ENCODE measurements at places on chromosomes 4 and X.
A peak's percentile ranks its signal among the peaks of the same experiment; 100 is the strongest.

DNA sequence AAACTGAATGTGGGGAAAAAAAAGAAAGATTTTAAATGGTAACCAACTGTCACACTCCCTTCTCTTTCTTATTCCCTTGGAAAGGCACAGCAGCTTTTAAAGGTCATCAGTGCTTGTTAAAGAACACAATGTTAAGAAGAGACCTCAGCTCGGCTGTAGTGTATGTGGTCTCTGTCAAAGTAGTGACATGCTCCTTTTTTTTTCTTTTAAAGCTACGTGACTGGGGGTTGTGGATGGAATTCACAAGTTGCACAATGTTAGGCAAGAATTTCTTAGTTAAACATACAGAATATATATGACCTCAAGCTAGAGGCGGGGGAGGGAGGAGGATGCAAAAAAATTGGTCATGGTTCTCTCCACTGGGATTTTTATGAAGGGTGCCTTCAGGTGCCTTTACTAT is 45.6 kb downstream of the OCRL start:
- no peak for DNase-seq

GRCh38 chr4:11715753-11716521 is 287.2 kb upstream of the HS3ST1 start:
- DNase-seq, result no peak

- DNase-seq, result no peak
Measured at GRCh38 chrX:153888344-153888743, 2.4 kb upstream of the L1CAM start.

DNA sequence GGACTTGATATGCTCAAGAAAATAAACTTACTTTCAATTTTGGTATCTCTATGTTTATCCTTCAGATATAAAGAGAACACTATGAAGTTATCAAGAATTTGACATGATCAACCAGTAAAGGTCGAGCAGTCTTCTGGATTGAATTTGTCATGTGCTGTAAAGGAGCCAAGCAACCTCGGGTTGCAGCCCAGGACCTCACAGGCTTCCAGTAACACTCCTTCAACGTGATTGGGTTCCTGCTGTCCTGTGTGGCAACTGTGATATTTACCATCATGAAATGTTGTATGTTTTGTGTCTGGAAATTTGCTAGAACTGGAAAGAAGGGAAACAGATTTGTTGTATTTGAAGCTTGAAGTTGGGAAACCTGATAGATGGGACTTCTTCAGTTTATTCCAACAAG is 52.0 kb upstream of the UGT2B7 start:
- no peak for DNase-seq

DNA sequence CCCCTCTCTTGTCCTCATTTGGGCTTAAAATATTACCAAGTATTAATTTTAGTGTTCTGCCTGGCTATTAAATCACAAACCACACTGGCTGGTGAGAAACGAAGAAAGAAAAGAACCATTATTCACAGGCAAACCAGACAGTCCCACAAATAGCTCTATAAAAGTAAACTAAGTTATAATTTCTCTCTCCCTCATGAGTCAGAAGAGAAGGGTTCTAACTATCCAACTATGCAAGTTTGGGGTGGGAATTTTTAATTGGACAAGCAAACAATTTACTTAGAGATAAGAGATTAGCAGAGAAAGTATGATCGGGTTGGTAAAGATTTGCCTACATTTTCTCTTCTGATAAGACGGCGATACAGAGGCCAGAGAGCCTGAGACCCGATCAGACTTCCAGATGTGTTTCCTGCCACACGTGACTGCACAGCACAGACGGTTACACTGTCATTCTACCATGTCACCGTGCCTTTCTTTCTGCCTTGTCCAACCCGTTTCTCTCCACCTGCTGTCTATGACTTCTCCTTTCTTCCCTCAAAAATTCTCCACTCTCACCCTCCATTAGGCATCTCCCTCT is 52.3 kb downstream of the MEPE start:
- no peak for DNase-seq

- DNase-seq, result peak; percentile 33
Measured at GRCh38 chr4:183797445-183798300, 107.4 kb upstream of the STOX2 start.

DNA sequence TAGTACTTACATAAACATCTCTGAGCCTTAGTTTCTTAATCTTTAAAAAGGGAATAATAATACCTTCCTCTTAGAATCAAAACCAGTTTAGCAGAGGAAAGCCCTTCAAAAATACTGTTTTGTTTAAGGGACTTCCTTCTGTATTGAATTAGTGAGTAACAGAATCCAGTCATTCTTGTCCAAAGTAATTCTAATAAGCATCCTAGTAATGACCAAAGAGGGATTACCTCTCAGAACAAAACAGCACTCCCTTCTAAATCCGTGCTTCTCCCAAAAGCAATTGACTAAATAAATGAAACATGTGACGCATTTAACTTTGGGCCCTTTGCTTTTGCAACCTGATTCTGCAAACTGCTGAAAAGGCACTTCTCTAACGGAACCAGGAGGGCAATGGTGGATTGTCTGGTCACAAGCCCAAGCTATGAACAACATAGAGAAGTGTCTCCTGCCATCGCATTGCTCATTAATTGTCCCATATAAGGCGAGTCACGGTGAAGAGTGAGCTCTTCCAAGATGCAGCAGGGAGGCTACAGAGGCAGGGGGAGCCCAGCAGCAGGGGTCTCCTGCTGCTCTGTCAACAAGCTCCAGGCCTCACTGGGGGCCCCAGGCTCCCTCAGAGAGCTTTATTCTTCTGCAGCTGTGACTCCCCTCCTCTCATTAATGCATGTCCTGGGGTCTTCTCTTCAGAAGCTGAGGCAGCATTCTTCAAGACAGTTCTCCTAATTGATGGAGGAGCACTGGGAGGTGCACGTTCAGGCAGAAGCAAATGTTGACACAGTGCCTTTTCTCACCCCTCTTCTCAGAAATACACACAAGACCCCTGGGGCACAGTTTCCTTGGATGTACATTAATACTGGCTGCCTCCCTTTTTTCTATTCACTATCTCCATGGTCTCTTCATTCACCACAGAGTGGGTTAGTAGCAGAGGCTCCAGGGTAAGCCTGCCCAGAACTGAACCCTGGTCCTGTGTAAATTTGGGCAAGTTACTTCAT is 419.6 kb upstream of the RASGEF1B start:
- DNase-seq, result no peak

- no peak for DNase-seq
Measured at GRCh38 chr4:80090090-80090489, 17.1 kb upstream of the ANTXR2 start.

DNA sequence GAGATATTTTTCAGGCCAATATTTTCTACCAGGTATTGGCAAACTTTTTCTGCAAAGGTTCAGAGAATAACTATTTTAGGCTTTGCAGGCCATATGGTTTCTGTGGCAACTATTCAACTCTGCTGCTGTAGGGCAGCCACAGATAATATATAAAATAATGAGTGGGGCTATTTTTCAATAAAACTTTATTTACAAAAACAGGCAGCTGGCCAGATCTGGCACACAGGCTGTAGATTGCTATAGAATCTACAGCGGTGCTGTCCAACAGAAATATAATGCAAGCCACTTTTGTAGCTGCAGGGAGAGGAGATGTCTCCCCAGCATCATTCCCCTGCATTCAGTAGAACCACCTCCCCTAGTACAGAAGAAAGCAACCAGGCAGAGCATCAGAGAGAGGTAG is 97.6 kb upstream of the BCOR start:
- no peak for DNase-seq

DNA sequence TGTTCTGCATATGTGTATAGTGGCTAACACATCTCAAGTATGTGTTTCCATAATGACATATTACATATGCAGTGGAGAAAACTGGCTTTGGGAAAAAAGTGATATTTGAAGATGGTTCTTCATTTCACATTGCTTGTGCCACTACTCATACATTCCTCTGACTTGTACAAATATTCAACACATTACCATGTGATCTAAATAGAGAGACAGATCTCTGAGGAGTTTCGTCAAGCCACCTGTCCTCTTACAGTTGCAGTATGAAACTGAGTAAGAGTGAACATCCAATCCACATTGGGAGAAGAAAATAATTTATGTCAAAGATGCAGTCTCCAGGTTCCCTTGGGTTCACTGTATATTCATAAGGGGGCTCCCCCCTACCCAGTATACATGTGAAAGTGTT is 123.9 kb downstream of the KDR start:
- no peak for DNase-seq

DNA sequence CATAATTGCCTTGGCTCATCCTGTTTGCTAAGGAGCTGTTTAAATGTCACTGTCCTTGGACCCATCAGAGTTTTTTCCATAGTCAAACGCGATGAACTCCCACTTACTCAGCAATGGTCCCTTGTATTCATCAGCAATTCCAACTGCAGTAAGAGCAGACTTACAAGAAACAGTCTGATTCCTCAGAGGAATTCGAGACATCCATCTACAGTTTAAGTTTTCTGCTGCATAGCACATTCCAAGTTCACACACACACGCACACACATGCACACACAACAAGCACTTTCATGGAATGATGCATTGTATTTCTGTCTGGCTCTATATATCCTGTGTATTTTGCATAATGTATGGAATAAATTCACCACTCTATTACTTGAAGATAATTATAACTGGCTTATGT is 32.7 kb upstream of the TMEM150C start:
- no peak for DNase-seq

DNA sequence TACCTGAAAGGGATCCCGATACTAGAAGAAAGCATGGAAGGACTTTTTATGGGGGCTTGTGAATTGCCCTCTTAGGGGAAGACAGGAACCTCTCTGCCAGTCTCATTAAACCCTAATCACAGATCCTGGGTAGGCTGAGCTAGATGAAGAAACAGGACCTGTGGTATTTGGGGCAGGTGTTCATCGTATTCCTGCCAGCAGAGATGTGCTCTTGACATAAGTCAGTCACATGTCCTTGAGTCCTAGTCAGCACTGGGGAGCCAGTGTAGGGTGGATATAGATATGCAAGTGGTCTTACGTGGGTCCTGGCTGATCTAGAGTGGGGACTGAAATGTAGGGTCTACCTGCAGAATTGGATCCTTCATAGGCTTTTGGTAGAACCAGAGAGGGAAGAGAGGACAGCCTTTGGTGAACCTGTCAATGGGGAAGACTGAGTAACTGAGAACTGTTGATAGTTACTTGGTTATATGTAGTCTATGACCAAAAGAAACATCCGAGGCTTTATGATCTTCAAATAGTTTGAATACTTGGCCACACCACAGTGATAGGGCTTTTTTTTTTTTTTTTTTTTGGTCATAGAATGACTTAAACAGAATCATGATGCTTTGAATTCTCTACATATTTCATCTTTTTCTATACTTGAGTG is 63.5 kb upstream of the WDR1 start:
- DNase-seq, result no peak

DNA sequence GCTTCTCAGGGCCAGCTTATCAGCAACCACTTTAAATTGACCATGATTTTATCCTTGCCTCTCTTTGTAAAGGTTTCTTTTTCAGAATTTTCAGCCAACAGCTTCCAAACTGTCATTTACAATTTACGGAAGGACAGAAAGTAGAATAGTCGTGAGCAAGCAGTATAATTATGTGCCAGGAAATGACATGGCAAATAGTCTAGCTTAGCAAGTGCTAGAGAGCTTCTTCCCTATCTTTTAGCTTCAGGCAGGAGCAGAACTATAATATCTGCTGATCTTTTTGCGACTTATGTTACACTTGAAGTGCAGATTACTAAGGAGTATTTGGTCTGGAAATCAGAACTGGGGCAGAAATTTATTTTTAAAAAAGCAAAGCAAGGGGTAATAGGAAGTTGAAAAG is 123.0 kb upstream of the AP1S2 start:
- no peak for DNase-seq

DNA sequence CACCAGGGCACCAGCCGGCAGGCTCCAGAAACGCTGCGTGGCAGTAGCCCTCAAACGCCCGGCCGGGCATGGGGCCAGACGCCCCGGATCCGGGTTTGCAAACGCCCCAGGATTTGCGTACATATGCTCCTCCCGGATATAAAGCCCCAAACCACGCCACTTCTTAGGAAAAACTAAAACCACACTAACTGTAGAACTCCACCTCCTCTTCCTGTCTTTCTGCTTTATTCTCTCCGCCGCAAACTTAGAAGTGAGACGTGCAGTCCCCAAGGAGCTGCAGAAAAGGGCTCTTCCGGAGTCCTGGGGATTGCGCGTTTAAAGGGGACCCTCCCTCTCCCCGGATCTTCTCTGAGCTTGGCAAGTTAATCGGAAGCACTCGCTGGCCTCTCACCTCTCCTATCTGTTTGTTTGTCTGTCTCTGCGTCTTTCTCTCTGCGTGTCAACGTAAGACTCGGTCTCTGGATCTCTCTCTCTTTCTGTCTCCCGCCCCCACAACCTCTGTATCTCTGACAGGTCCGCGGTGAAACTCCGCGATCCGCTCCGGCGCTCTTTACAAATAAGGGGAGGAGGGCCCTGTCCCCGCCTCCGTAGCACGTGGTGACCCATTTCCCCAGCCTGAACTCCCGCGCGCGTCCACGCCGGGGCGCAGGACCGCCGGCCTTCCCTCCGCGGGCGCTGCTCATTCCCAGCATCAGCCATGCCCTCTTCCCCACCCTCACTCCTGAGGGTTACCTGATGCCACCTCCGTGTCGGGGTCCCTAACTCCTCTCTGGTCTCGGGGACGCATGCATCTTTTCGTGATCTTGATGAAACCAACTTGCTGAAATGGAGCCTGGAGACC is at the start of gene SLC39A8:
TSS of gene SLC39A8 (minus strand) at position 529 of the 841 bp plus-strand sequence. CDS start 820 bp downstream, outside the sequence.
- DNase-seq, result peak; percentile 87

DNA sequence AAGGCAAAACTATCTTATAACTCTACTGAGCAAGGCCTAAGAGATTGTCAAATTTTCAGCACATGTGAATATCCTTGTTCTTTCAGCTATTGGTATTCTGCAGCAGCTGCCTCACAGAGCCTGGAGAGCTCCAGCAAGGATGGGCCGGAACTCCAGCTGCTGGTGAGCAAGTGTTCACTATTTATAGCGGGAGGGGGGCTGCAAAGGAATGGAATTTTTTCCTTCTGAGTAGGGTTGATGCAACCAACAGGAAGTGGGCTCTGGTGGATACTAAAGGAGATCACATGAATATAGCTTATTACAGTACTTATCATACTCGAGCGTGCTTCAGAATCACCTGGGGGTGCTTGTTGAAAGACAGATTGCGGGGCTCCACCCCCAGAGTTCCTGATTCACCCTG is 20.2 kb upstream of the SETD7 start:
- DNase-seq, result no peak

DNA sequence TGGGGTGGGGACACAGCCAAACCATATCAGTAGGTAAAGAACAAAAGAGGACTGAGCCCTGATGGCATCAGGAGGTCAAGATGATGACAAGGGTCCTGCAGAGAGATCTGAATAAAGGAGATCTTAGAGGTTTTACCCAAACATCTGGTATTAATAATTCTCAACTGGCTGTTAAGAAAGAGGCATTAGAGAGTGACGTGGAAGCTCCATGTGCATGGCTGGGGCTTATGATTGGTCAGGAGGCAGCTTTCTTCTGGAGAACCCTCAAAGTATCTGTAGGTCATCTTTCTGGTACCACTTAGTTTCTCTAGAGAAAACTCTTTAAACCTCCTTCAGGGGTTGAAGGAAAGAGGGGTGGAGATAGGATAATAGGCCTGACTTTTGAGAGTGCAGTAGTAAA is 18.7 kb downstream of the MGST2 start:
- DNase-seq, result no peak
